ENCODE measurements at places on chromosomes 13 and 19. TPM values are rescaled to one million over a fixed set of nuclear protein-coding genes. Genes with fewer than 3 reads are reported as not detected.

The OR7A5 gene
- total RNA-seq, result not detected

GRCh38 chr13:86585835-86586234, 786.6 kb upstream of the SLITRK6 start:
- no peak for DNase-seq

DNA sequence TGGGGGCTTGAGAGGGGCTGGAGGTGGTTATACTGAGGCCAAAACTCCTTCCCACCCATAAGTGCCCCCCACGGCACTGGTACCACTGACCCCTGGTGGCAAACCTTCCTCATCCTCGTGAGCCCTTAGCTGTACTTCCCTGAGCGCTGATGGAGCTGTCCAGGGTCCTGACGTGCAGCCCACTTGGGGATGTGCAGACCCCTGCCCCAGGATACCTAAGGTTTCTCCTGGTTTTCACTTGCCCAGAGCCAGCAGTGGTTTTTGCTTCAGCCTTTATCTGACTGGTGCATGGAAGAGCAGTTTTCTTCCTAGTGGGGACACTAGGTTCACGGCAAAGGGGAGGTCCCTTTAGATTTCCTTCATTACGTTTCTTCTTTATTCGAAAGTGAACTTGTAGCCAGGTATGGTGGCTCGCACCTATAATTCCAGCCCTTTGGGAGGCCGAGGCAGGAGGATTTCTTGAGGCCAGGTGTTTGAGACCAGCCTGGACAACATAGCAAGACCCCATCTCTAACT, 28.7 kb upstream of the KCTD15 start:
- no peak for DNase-seq

GRCh38 chr19:44747739-44748425, 626 bp upstream of the BCL3 start:
- DNase-seq, result no peak
